ENCODE measurements at places on chromosomes 12 and 14.

- no peak for DNase-seq
These were observed 199.3 kb downstream of the SLC41A2 start for GRCh38 chr12:104758771-104759170.

DNA sequence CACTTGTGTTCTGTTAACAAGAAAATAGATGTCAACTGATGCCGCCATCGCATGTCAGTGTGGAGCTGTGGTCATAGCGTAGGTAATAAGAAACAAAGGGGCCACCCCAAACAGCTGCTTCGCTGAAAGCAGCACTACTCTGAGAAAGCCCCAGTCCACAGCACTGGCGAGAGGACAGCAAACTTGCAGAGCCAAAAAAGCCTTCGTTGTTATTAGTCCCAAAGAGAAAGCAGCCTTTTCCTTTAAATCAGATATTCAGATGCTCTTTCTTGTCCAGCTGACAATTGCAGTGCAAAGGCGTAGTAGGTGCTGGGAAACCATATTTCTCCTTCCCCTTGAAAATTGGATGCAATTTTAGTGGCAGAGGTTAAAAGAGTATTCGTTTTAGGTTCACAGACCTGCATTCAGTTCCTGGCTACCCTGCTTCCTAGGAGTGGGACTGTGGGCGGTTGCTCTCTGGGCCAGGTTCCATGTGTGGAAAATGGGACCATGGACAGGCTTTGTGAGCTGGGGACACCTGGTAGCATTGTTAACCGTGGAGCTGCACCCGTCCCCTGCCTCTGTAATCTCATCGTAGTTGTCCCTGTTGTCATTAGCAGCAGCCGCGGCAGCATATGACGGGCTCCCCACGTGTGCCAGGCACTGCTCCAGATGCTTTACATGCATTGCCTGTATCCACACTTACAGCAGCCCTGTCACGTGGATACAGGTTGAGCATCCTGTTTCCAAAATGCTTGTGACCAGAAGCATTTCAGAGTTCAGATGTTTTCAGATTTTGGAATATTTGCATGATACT lies 54.2 kb downstream of the ELK3 start:
- DNase-seq = no peak

GRCh38 chr12:39935275-39935674 lies 170.6 kb downstream of the SLC2A13 start:
- no peak for DNase-seq

DNA sequence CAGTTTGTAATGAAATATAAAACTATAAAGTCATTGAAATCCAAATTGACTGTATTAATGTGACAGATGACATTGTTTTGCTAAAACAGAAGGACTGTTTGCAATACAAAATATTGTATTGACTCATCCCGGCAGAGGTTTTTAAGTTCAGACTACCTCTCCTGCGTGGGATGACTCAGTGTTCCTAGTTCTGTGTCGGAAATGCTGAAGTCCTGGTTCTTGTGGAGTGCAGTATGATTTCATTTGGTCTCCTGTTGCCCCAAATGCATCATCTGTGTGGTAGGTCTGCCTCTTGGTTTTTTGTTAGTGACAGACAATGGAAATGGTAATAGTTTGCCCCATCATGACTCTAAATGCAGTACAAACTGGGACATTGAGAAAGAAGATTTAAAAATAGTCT lies 27.8 kb downstream of the PELI2 start:
- no peak for DNase-seq

GRCh38 chr12:24519759-24520158 lies 429.1 kb downstream of the BCAT1 start:
- no peak for DNase-seq

GRCh38 chr12:10175846-10176636 lies 2.8 kb upstream of the TMEM52B start:
- no peak for DNase-seq

- DNase-seq = no peak
These were observed 17.2 kb downstream of the CLEC2B start for GRCh38 chr12:9851927-9852326.

- DNase-seq = no peak
These were observed 390.6 kb downstream of the PAWR start for GRCh38 chr12:79300199-79300568.

DNA sequence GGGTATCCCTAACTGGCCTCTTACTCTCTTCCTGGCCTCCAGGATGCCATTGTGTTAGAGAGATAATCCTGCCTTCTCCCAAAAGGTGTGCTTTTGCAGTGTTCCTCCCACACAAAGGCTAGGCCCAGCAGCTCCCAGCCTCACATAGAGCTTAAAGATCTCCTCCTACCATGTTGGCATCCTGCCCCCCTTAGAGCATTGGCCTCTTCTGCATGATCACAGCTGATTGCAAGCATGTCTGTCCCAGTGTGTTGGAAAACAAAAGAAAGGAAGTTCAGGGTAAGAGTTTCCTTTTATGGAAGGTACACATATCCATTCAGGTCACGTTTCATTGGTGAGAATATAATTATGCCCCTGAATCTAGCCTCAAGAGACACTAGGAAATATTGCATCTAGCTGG lies 405.4 kb downstream of the TMTC2 start:
- no peak for DNase-seq

DNA sequence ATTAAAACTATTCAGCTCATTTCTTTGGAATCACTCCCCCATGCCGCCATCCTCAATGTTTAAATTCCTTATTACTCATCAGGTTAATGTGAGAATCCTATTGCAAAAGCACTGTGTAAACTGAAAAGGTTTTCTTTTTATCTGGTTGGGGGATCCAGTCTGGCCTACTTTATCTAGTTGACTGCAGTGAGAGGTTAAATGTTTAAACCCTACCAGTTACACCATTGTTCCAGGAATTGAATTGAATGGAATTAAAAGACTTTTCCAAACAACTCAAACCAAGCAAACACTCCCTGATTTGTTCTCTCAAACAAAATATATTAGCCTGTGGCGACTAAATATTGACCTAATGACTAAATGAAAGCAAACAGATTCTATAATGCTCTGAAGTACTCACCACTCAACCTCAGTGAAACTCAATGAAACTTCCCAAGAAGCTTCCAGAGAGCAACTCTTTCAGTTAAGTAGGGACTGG lies 100.5 kb downstream of the VEZT start:
- no peak for DNase-seq

DNA sequence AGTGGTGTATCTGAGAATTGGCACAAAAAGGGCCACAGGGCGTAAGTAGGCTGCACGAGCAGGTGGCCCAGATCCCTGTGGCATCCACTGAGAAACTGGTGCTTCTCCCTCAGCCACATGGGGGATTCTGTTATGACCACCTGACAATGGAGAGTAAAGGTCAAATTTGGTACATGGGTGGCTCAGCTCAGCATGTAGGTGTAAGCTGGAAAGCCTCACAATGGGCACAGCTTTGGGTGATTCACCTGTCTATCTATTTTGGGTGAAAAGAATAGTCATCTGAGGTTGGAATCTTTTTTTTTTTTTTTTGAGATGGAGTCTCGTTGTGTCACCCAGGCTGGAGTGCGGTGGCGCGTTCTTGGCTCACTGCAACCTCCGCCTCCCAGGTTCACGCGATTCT lies 163.4 kb upstream of the TMEM260 start:
- no peak for DNase-seq

GRCh38 chr12:115343601-115344000 lies 659.6 kb upstream of the TBX3 start:
- DNase-seq = no peak

DNA sequence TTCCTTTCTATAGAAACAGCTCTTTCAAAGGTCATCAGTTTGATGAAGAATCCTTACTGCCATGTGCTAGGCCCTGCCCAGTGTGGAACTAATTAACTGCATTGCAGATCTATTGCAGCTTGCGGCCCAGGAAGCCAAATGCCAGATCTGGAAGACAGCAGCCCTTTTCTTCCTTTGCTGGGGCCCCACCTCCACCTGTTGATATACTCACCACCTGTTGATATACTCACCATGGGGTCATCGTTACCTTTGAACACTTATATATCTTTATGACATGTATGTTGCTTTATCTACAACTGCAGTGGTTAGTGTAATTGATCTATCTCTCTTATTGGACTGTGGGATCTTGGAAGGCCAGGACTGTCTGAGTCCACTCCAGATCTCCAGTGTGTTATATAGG lies 292.5 kb downstream of the ATP23 start:
- no peak for DNase-seq

DNA sequence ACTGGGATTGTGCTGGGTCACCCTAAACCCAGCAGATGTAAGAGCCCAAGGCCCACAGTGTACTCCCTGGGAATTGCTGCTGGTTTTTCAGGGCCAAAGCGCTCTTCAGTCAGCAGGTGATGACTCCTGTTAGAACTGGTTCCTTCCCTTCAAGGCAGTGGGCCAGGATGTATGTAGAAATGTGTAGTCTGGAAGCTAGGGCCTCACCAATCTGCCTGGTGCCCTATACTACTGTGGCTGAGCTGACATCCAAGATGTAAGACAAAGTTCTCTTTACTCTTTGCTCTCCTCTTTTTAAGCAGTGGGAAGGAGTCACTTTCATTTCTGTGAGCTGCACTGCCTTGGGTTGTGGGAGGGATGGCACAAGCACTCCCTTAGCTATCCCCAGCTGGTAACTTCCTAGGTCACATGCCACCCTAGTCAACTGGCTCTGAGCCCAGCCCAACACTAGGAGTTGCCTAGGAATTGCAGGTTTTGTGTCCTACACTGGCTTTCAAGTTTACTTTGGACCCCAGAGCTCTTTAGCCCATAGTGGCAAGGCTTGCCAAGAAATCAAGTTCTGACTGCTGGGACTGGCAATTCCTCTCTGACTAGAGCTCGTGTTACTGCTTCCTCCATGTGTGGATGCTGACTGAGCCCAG lies 249.2 kb downstream of the C12orf50 start:
- no peak for DNase-seq

- peak; percentile 25 for DNase-seq
These were observed at the start of gene HVCN1 for GRCh38 chr12:110688446-110689280. TSS of gene HVCN1 (minus strand) at chr12:110689115. CDS start at chr12:110683245, 5,870 bp downstream.

GRCh38 chr12:42145552-42146215 lies 1.0 kb upstream of the GXYLT1 start:
- no peak for DNase-seq

GRCh38 chr12:52316701-52317100 lies 4.5 kb downstream of the KRT83 start:
- no peak for DNase-seq

GRCh38 chr12:51753980-51754675 lies 94.4 kb downstream of the FIGNL2 start:
- DNase-seq = no peak

GRCh38 chr14:94706133-94706532 lies 63.8 kb downstream of the GSC start:
- DNase-seq = no peak

GRCh38 chr12:72546106-72546505 lies 273.9 kb downstream of the TRHDE start:
- DNase-seq = no peak

DNA sequence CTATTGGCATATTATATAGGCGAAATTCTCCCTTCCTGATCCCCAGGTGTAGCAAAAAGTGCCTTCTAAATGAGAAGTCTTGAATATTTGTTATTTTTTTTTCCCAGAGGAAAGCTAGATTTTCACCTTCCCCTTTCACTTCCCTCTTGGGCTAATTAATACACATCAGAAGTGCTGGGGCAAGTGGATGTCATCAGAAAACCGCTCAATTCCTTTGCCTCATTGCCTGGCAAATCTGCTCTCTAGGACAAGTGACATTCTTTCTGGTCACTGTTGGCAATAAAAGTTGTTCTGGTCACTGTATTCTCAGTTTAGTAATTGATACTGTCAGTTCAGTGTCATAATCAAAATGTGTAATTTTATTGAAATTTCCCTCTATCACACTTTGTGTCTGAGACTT lies 174.5 kb downstream of the ETNK1 start:
- no peak for DNase-seq

DNA sequence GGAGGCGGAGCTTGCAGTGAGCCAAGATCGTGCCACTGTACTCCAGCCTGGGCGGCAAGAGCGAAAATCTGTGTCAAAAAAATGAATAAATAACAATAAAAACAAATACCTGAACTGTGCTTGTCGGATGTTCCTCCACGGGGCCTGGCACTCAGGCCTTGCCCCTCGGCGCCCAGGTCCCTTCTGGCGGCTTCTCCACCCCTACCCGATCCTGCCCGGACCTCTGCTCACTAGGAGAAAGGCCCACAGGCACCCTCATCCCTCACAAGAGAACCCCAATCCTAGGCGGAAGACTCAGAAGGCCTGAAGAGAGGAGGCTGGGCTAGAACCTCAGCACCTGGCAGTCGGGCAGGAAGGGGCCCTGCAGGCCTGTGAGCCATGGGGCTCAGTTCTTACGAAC lies 21.0 kb upstream of the BTBD6 start:
- DNase-seq = no peak

GRCh38 chr12:3047961-3048360 lies 29.2 kb upstream of the TSPAN9 start:
- DNase-seq = no peak

GRCh38 chr12:83954956-83955601 lies 957.5 kb downstream of the SLC6A15 start:
- DNase-seq = no peak

DNA sequence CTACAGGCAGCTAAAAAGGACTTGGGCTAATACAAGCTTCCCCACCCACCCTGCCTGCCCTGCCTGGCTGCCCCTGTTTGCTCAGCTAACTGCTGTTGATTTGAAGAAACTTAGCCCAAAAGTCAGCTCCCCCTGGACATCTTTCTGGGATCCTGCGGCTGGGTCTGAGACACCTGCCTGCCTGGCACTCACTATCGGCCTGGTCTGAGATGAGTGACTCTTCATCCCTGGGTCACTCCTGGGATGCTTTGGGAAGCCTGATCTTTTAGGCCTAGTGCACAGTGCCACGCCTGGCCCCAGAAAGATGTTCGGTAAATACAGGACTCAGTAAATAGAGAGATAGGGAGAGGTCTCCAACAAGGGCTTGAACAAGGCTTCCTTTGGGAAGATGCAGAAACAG lies 211.3 kb upstream of the DIO3 start:
- DNase-seq = no peak

- DNase-seq = no peak
These were observed 88.4 kb downstream of the ANO2 start for GRCh38 chr12:5856692-5857091.

DNA sequence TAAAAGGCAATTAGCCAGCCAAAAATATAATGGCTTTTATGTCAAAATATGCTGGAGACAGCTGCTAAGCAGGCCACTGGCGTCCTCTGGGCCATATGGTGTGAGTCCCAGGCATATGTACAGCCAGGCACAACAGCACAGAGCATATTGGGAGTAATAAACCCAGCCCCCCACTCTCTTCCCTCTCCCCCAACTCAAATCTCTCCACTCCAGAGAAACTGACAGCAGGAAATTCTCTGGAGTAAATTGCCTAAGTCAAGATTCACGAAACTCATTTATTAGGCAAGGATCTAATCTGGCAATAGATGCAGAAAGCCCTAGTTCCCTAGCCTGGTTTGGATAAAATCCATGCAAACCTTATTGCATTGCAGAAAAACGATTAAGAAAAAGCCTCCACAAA lies 147.9 kb upstream of the SEL1L start:
- no peak for DNase-seq

DNA sequence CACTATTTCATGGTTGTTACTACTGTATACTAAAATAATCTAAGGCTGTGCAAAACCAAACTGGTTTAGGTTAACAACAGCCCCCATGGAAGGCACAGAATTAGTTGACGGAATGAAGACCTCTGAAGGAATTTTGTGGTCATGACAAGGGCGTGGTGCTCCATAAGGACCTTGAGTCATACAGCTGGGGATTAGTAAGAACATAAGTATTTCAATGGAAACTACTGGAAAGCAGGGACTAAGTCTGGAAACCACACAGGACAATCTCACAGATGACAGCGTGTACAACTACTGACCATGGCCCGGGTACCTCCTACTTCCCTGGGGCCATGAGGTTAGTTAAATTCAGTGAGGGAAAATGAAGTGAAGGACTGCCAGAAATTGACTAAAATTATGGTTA lies 98.5 kb upstream of the PLEKHA5 start:
- no peak for DNase-seq

- DNase-seq = no peak
These were observed 10.8 kb downstream of the MGP start for GRCh38 chr12:14874882-14875281.
